Activated naive CD4-positive, alpha-beta T cell treated with anti-CD3 and anti-CD28 coated beads, Interleukin-2, amount 10 ng/mL, durations not matched to agents 7 days and 5 days (primary cell): ENCODE measurements at places on chromosomes 6 and 20.
A peak's percentile ranks its signal among the peaks of the same experiment; 100 is the strongest.

DNA sequence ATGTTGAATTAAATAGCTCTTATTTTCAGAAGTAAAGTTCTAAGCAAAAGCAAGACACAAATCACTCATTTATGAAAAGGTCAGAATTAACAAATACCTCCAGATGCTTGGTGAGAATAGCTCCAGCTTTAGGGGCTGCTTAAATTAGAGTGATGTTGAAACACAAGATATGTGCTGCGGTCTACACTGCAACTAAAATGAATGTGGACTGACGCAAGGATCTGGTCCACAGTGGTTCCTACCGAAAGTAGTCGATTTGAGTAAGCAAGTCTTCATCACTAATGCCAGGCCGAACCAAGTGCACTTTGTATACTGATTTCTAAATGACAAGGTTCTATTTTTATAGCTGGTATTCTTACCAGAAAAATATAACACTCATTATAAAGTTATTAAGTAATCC lies 96.3 kb downstream of the PRDM1 start:
- no peak for DNase-seq

DNA sequence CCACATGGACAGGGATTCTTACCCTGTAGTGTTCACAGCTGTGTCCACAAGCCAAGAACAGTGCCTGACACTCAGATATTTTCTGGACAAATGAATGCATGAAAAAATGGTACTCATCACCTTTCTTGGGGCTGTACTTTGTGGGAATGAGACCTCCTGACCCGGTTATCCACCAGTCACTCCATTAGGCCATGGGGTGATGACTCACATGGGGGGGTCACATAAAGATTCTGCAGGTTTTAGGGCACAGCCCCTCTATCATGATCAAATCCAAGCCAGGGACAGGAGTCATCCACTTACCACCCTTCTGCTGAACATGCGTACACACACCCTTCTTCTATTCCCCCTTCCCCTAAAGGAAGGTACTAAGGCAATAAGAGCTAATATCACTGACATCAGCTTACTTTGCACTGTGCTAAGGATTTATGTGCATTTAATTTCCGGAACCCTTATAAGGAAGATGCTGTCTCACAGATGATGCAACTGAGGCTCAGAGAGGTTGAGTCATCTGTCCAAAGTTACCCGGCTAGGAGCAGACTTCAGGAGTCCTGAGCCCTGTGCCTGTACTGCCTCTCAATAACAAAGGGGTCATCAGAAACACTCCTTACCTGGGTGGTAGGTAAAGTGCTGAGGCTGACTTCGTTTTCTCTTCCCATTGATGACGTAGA lies 107.8 kb downstream of the NFATC2 start:
- no peak for DNase-seq

DNA sequence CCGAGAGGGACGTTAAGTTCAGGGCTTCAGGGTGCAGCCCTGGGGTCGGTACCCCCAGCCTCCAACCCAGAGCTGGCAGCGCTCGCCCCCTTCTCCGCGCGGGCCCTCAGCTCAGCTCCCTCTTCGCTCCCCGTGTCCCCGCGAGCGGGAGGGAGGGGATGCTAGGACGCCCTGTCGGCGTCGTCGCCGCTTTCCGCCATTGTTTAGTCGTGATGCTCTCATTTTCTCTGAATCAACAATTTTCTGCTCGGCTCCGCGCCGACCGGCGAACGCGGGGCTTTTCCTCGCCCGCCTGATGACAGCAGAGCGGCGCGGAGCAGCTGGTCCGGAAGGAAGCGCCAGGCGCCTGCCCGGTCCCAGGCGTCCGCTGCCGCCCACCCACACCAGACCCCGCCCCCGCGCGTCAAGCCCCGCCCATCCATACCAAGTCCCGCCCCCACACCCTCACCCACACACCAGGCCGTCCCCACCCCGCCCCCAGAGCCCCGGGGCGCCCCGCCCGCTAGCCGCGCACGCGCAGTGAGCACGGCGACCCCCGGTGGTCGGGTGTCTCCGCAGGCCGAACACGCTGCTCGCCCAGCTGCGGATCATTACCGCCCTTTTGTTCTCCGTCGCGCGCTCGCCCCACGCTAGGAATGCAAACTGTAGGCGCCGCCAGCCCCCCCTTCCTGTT lies 50.1 kb upstream of the SLC32A1 start:
- DNase-seq = peak; percentile 64

DNA sequence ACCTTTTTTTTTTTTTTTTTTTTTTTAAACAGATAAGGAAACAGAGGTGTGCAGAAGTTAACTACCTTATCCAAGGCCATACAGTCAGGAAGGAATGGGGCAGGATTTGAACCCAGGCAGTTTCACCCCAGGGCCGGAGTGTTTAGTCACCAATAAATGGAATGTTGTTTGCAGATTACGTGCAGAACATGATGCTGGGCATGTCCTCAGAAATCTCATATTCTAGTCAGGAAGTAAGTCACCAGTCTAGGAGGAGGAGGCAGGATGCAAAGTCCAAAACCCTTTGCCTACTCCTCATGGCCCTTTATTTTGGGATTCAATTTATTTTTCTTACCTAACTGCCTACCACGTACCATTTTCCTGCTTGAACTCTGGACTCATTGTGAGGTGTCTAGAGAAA lies 57.1 kb upstream of the LRRC1 start:
- no peak for DNase-seq

GRCh38 chr20:58352468-58352867 lies 36.6 kb upstream of the VAPB start:
- no peak for DNase-seq

- no peak for DNase-seq
These were observed 15.0 kb upstream of the RNF8 start for GRCh38 chr6:37338745-37339255.

DNA sequence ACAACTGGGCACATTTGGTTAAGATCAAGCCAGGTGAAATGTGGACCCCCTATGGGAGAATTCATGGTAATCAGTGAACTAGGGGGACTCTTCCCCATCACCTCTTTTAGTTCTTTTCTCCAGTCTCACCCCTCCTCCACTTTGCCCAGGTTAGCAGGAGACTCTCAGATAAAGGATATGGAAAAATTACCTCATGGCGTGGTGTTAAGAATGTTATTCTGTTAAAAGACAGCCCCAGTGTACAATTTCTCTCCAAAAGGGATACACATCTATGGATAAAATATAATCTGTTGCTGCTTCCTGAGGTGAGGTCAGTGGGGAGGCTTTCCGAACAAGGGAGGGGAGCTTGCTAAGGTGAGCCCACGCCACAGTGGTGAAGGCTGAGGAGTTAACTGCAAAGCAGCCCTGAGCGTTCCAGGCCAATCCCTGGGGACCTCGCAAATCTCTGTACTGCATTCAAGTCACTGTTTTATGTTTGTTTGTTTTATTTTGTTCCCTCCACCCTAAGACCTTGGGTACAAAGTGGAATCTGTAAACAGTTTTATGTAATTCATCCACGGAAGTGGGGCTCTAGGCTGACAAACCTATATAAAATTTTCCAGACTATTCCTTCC lies 52.0 kb downstream of the ADGRF1 start:
- DNase-seq = no peak

GRCh38 chr20:33853507-33853813 lies 42.3 kb downstream of the CHMP4B start:
- peak; percentile 81 for DNase-seq

- no peak for DNase-seq
These were observed 677.4 kb upstream of the CHD6 start for GRCh38 chr20:42295592-42295991.

DNA sequence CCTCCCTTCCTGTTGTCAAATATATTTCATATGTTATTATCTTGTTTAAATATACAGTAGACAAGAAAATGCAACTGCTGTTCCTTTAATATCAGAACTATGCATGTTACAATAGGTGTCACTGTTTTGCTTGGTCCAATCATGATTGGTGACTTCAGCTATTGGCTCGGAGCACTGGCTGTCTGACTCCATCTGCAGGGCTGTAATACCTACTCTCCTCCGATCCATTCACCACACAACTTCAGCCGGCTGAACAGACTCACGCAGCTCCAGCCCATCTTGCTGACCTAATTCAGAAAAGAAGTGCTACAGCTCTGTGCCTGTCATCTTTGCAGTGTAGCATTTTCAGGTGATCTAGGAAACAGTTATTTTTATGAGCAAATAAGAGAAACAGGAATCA lies at the start of gene BTBD3:
Gene BTBD3 (plus strand): TSS at position 231 of the 400 bp plus-strand sequence. CDS start 383 bp downstream, outside the sequence.
- DNase-seq = no peak

DNA sequence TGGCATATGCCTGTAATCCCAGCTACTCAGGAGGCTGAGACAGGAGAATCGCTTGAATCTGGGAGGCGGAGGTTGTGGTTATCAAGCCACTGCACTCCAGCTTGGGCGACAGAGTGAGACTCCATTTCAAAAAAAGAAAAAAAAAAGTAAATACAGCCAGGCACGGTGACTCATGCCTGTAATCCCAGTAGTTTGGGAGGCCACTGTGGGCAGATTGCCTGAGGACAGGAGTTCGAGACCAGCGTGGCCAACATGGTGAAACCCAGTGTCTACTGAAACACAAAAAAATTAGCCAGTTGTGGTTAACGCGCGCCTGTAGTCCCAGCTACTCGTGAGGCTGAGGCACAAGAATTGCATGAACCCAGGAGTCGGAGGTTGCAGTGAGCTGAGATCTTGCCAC lies 1.5 kb upstream of the NINL start:
- no peak for DNase-seq

DNA sequence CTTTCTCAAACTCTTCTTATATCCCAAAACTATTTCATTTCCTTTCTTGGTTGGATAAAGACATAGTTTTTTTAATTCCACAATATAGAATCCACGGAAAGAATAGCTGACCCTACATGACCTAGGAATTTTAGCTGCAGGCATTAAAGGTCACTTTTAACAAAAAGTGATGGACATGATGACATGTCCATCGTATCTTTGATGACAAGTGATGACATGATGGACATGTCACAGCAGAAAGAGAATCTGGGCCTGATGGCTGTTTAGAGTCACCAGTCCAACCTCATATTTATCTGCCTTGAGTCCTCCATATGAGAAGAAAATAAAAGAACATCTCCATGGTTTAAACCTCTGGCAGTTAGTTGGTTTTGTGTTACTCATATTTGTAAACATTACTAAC lies 106.2 kb downstream of the PLG start:
- no peak for DNase-seq

GRCh38 chr6:144999127-144999526 lies 714.0 kb downstream of the UTRN start:
- DNase-seq = no peak

DNA sequence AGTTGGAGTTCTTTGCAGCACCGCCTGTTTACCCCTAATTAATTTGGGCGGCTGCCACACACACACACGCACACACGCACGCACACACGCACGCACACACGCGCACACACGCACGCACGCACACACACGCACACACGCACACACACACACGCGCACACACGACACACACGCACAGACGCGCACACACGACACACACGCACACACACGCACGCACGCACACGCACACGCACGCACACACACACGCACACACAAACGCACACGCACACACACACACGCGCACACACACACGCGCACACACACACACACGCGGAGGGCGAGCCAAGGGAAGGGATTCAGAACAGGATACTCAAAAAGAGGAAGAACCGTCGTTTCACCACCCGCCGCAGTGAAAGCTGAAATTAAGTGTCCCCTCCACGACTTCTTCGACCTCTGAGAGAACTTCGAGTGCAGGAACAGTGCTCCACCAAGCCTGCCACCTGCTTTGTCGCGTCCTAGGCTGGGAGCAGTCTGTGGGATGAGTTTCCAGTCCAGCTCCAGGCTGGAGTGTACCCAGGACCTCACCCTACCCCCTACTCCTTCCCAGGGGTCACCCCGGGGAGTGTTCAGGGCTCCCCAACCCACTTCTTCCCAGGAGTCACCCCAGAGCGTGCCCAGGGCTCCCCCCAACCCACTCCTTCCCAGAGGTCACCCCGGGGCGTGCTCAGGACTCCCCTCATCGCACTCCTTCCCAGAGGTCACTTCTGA lies 1.1 kb downstream of the RNASET2 start:
- peak; percentile 53 for DNase-seq

DNA sequence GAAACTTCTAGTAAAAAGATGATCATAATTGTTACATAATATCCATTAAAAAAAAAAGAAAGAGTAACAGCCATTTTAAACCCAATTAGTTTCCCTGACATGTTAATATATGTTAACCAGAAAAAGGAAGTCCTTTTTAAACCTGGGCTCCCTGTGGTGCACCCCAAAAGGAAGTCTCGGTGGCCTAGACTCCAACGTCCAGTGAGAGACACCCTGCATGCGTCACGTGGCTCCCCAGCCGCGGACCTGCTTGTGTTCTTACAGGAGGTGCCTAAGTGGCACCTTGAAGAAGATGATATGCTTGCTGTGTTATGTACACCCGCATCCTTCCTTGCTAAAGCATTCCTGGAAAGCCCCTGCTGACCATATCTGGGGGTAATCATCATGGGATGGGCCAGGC lies 50.1 kb downstream of the FOXC1 start:
- no peak for DNase-seq

- peak; percentile 43 for DNase-seq
These were observed 17.5 kb downstream of the CPNE5 start for GRCh38 chr6:36821581-36822335.

GRCh38 chr20:18004384-18005031 lies 35.7 kb downstream of the MGME1 start:
- DNase-seq = no peak

- no peak for DNase-seq
These were observed 901 bp downstream of the KCNK15 start for GRCh38 chr20:44746367-44747165.

DNA sequence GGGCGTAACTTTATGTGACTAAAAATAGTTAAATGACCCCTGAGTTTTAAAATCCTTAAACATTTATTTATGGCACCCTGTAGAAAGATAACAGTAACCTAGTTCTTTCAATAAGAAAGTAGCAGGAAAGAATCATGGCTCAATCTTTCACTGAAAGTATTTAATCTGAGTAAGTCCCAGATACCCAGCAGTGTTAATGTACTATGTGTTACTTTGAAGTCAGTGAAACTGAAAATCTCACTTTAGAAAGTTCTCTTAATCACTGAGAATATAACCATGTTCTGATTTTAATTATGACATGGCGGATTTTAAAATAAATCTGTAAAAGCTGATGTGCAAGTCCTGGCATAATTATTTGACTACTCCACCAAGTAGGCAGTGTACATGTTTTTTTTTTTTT lies 8.1 kb upstream of the HEY2 start:
- DNase-seq = no peak

DNA sequence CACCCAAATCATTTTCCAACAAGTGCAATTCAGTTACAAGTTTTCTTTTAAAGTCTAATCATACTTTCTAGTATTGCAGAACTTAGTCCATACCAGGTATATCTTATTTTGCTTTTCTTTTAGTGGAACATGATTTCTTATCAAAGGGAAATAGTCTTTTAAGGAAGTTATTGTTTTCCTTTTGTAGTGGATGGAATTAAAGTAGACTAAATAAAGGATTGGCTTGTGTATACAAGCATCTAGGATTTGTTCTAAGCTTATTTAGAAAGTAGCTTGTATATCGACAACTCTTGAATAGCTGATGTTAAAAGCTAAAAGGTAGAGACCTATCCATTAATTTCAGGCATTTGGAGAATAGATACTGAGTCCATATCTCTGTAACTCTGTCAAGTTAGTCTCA lies 14.8 kb downstream of the DCBLD1 start:
- no peak for DNase-seq

GRCh38 chr6:2028457-2029038 lies 216.9 kb downstream of the GMDS start:
- DNase-seq = no peak
